ENCODE measurements at places on chromosomes 1 and 21. TPM values are rescaled to one million over a fixed set of nuclear protein-coding genes. Genes with fewer than 3 reads are reported as not detected.

- DNase-seq, result no peak
Measured at GRCh38 chr1:198879711-198880306, 241.0 kb downstream of the PTPRC start.

DNA sequence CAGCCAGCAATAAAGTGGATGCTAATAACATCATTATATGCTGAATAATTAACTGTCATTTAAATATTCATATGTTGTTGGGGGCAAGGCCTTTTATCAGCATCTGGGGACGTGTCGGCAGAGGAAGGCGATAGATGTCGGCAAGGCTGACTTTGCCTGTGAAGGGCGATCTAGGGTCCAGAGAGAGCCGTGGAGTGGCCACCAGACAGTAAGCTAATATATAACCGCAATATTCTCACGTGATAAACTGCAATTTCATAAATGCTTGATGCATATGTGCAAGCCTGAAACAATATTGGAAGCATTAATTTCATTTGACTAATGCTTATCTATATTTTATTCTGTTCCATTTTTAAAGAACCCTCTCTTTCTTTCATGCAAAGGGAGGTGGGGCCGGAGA, 141.0 kb upstream of the POU3F1 start:
- no peak for DNase-seq

NPHS2 gene
- not detected for total RNA-seq

SON gene
- total RNA-seq, result 78.3 TPM

- DNase-seq, result no peak
Measured at GRCh38 chr21:24220446-24220845, 1386.8 kb downstream of the MRPL39 start.

Measured in HepG2 (cell line).